ENCODE measurements at places on chromosomes 5 and 9. TPM values are rescaled to one million over a fixed set of nuclear protein-coding genes. Genes with fewer than 3 reads are reported as not detected.
A peak's percentile ranks its signal among the peaks of the same experiment; 100 is the strongest.

GRCh38 chr5:137822984-137823383 is 44.7 kb upstream of the MYOT start:
- no peak for DNase-seq

Gene PCDHGA10
- total RNA-seq = 3.7 TPM

Gene HRH2
- total RNA-seq = not detected

DNA sequence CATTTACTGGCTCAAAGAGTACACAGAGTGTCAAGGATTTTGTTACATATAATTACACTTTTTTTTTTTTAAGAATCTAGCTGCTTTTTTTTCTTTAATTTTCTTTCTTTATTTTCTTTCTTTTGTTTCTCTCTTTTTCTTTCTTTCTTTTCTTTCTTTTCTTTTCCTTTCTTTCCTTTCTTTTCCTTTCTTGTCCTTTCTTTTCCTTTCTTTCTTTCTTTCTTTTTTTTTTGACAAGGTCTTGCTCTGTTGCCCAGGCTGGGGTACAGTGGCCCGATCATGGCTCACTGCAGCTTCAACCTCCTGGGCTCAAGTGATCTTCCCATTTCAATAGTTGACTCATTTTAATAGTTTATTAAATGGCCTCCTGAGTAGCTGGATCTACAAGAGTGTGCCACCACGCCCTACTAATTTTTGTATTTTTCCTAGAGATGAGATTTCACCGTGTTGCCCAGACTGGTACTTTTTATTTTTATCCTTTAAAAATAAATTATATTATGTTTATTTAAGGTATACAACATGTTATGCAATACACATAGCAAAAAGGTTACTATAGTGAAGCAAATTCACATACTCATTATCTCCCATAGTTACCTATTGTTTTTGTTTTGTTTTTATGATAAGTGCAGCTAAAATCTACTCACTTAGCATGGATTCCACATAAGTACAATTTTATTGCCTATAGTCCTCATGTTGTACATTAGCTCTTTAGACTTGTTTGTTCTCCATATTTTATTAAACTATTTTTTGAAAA is 381.5 kb upstream of the KLF4 start:
- no peak for DNase-seq

DNA sequence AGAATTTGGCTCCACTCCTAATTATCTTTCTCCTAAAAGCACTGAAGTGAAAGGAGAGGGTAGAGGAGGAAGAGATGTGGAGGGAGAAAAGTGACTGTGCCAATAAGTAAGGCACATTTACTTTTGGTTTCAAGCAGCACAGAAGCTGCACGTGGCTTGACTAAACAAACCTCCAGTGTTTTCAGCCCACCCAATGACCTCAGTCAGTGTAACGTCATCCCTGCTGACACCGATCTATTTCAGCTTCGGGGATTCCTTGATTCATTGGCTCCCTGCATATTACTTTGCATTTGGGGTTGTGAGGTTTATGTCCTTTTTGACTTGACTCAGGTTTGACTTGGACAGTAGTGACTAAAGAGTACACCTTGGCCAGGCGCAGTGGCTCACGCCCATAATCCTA is 35.6 kb upstream of the NIM1K start:
- DNase-seq = no peak

Gene PRUNE2
- not detected for total RNA-seq

Gene PDZD2
- total RNA-seq = 0.76 TPM

Gene WDR31
- 3.1 TPM for total RNA-seq

GRCh38 chr9:672851-673250 is 168.6 kb upstream of the DMRT1 start:
- no peak for DNase-seq

Gene ARHGEF37
- 13.0 TPM for total RNA-seq

Gene TUSC1
- total RNA-seq = 5.1 TPM

DNA sequence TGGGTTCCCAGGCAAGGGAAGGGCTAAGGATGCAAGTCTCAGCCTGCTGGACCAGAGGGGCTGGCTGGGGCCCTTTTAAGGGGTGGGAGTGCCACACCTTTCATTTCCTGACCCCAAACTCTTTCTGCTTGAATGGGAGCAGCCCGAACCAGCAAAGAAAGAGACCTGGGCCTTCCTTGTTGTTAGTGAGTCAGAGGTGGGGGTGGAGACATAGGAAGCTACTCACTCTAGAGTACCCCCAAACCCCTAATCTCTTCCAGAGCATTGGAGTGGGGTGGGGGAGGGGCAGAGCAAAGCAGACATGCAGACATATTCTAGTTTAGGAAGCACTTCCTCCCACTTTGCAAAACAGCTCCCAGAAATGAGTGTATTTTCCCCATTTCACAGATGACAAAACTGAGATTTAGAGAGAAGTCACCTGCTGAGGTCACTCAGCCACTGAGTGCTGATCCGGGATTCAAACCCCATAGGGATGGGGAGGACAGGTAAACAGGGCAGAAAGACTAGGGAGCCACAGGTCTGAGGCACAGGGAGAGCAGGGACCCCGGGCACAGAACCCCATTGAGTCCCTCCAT is 6.0 kb upstream of the AQP3 start:
- no peak for DNase-seq

Gene ZNG1F
- 12.1 TPM for total RNA-seq

DNA sequence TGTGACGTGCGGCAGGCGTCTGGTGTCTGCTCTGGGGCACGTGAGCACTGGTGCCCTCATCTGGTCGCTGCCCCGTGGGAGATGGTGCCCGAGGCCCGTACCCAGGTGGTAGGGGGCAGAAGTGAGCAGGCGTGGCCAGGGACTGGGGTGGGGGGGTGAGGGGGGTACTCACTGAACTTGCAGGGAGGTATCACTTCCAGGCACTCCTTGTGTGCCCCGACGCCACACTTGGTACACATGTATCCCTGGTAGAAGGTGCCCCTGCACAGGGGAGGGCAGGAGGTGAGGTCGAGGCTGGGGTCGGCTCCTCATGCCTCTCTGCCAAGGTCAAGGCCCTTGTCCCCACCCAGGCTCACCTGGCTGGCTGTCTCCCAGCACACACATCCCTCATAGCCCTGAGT is 45.2 kb upstream of the SARDH start:
- no peak for DNase-seq

Gene MRPS2
- 31.9 TPM for total RNA-seq

GRCh38 chr5:1380011-1380817 is 35.3 kb upstream of the CLPTM1L start:
- DNase-seq = peak; percentile 56

Gene NPR3
- 0.19 TPM for total RNA-seq

- DNase-seq = no peak
Measured at GRCh38 chr5:93573354-93574351, 7.4 kb downstream of the NR2F1-AS1 start.

Gene GNG10
- total RNA-seq = 17.8 TPM

Gene PTCH1
- 7.6 TPM for total RNA-seq

Gene MARCOL
- not detected for total RNA-seq

Gene PCDHGB5
- total RNA-seq = 9.1 TPM

Gene TEX48
- total RNA-seq = not detected

DNA sequence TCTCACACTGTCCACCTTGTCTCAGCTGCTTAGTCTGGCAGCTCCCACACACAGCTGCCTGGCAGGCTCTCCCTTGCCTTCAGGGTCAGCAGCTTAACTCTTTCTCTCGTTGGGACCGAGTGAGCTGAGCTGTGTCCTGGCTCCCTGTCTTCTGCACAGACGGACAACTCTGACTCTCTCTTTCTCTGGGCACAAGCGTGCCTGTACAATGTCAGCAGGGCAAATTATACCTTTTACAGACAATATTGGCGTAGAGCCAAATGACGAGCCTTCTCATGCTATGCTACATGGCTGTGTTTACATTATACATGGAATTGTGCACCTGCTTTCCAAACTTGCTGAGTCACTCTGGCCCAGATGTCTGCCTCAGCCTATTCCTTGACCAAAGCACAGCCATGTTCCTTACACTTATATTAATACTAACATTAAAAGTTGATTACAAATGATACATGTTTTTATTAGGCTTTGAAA is 188.6 kb downstream of the CYLC2 start:
- DNase-seq = no peak

GRCh38 chr5:27742805-27743204 is 704.4 kb upstream of the CDH9 start:
- no peak for DNase-seq

Gene C9orf50
- total RNA-seq = not detected

Gene LCN12
- total RNA-seq = 3.8 TPM

- no peak for DNase-seq
Measured at GRCh38 chr9:93630806-93631411, 54.5 kb downstream of the PHF2 start.

Gene ZNF169
- 5.8 TPM for total RNA-seq

DNA sequence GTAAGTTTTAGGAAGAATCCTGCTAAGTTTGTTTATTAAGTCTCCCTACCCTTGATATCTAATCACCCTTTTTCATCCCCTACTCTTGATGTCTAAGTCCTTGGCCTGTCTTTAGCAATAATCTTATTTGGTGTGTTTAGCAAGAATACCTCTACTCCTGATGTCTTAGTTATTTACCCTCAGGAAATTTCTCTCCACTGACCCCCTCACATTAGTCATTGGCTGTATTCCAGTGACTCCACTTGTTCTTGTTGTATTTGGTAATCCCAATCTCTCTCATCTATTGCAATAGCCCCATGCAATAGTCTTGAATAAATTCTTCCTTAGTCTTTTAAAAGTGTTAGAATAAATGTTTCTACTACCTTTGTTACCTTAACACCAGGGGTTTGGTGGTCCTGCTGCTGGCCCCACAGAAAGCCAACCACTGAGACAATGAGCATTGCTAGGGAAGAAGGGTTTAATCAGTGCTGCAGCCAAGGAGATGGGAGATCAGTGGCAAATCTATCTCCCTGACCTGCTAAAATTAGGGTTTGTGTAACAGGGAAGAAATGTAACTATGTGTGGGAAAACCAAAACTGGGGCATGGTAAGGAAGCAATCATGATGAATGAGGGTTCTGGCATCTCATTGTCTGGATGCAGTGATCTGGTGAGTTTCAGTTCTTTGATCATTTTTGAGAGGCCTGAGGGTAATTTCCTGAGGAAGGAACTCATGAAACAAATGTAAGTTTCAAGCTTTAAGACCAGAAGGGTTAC is 236.4 kb upstream of the DAB2 start:
- no peak for DNase-seq

Gene CORO2A
- total RNA-seq = 24.3 TPM

- no peak for DNase-seq
Measured at GRCh38 chr5:176748073-176748966, 62.0 kb upstream of the UNC5A start.

Gene CCL28
- total RNA-seq = 12.2 TPM

DNA sequence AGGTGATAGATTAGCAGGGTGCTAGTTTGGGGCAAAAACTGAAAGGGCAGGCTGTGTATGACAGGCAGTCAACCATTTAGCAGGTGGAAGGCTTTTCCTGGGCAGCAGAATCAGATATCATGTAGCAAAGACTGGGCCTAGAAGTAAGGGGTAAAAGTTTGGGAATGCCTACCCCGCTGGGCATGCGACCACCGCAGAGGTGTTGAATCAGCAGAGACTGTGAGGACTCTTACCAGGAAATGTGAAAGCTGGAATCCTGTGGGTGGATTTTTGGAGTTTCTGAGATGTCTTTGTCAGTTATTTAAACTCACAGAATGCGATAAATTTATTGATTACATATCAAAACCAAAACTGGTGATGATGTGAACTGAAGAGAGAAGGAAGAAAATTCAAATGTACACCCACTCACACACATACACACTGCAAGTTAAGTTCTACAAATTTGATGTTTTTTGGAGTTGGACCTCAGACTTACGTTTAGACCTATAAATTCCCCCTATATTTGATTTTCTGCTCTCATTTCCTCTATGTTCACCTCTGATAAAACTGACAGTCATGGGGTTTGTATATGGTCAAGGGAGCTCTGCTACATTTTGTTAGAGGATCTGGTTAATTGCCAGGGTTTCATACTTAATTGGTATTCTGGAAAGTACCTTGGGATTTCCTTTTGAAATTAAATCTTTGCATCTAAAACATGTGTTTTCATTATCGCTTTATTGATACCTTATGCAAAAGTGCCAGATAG is 333.6 kb downstream of the CSNK1G3 start:
- DNase-seq = no peak

GRCh38 chr5:142119051-142119625 is 10.6 kb downstream of the NDFIP1 start:
- no peak for DNase-seq

DNA sequence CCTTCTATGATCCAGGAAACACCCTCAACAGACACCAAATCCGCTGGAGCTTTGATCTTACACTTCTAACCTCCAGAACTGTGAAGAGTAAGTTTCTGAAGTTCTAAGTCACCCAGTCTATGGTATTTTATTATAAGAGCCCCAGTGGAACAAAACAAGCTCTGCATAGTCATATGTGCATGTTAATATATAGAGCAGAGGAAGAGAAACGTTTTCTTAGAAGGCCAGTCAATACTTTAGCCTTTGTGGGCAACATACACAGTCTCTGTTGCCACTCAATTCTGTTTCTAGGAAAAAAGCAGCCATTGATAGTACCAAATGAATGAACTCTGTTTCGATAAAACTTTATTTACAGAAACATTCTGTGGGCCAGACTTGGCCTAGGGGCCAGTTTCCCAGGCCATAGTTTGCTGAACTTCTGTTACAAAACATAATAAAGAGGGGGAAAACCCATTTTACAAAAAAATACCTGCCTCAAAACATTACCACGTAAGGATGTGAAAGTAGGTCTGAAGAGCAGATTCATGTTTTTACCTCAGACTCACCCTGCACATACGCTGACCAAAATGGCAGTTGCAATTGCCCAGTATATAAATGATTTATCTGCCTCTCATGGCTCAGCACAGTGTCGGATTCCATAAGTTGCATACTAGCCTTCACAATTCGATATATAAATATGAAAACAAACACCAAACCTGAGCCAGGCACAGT is 350.5 kb downstream of the SLIT3 start:
- no peak for DNase-seq

Gene PELO
- 26.4 TPM for total RNA-seq

GRCh38 chr5:42749020-42749419 is 7.6 kb upstream of the CCDC152 start:
- no peak for DNase-seq

Gene PDLIM4
- total RNA-seq = 15.4 TPM

- DNase-seq = no peak
Measured at GRCh38 chr5:1122511-1123294, 10.8 kb upstream of the SLC12A7 start.

DNA sequence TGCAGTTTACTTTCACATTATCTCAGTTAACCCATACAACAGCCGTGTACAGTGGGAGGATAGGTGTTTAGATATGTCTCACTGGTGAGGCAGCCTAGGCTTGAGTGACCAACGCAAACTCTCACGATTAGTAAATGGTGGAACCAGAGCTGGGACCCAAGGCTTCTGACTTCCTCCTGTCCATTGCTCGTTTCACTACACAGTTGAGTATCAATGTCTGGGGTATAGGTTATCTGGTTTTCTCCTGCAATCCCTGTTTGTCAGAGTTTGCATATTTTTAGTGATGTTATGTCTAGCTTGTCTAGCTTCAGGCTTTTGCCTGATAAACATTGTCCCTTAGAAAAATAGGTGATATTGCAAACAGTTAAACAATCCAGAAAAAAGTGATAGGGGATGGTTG is 62.6 kb downstream of the NUP214 start:
- no peak for DNase-seq

Gene N4BP3
- 6.9 TPM for total RNA-seq

DNA sequence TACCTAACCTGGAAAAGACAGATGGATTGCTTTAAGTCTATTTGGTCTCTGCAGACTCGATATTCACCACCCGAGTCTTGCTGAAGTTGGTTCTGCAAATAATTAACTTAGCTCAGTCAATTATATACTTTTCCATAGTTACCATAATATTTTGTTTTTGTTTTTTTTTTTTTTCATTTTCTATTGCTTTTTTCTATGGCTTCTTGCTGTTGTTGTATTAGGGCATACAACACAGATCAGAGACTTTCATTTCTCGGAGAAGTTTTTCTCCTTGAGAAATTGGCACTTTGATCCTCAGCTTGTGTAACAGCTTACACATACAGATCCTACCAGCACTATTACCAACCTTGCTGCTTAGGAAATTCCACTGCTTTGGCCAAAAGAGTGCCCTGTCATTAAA is 88.0 kb downstream of the GPR21 start:
- DNase-seq = no peak
